ENCODE measurements at places on chromosomes 6 and 20. TPM values are rescaled to one million over a fixed set of nuclear protein-coding genes. Genes with fewer than 3 reads are reported as not detected.

DNA sequence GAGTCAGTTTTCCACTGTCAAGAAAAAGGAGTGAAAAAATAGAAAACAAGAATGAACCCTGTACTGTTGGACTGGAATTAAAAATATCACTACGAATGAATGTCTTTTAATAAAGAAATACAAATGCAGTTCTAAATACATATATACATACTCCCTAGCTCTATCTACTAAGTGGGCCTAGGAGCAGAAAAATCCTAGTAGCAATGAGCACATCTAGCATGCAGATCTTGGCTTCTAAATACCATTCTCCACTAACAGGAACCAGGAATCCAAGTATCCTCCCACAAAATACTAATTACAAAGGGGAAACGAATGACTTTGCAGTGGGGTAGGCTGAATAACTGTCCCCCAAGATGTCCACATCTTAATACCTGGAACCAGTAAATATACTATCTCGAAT lies 25.4 kb downstream of the SEC63 start:
- no peak overlapping the region for H3K4me3 ChIP-seq
- no peak overlapping the region for H3K27ac ChIP-seq

DNA sequence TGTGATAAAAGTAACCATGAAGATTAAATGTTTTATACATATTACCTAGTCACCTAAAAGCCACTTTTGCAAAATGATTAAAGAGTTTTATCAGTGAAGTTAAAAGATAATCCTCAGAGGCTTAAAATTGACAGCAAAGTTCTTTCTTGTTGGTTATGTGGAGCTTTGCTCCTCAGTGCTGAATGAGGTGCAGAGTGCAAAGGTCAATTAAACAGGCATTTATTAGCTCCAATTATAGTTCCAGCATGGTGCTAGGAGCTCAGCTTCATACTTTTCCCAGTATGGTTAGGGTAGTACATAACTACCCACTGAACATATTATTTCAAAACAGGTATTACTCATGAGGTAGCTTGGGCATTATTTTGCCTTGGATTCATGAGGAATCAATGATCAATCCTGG lies 414.0 kb upstream of the RUNX2 start:
- no peaks in the 10 kb centered on the region for H3K4me1 ChIP-seq
- no peaks in the 10 kb centered on the region for H3K27me3 ChIP-seq
- no peak overlapping the region for H3K27ac ChIP-seq
- no peak for DNase-seq
- no peak overlapping the region for H3K4me3 ChIP-seq
- H3K36me3 ChIP-seq: no peaks in the 10 kb centered on the region

DNA sequence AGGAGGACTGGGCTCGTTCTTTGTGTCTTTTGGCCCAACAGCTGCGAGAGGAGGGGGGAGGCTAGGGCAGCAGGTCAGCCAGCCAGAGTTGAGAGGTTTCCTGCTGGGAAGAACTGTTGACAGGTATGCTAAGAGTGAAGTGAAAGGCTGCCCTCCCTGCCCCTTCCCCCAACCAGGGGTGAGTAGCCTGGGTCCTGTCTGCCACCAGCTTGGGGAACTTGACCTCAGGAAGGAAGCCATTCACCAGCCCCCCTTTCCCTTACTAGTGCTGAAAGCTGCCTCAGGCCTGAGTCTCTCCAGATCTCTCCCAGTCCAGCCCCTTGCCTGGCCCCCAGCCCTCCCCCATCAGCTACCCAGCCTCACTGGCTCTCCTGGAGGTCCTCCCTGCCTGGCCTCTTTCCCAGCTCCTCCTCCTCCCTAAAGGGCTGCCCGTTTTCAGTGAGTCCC lies 20.7 kb upstream of the ZNF76 start:
- H3K4me1 ChIP-seq: peaks cover 54% of the 10 kb centered on the region
- peaks cover 17% of the 10 kb centered on the region for H3K36me3 ChIP-seq
- H3K27ac ChIP-seq: no peak overlapping the region
- H3K27me3 ChIP-seq: peaks cover 68% of the 10 kb centered on the region

- peak; percentile 86 for DNase-seq
- no peak overlapping the region for H3K27ac ChIP-seq
- H3K4me1 ChIP-seq: peaks cover 49% of the 10 kb centered on the region
These were observed 231.8 kb downstream of the BCKDHB start for GRCh38 chr6:80338201-80338836.

The CAP2 gene
- 7.2 TPM for total RNA-seq

GRCh38 chr20:53938739-53939138 lies 131.7 kb downstream of the BCAS1 start:
- no peaks in the 10 kb centered on the region for H3K27me3 ChIP-seq
- H3K27ac ChIP-seq: no peak overlapping the region
- H3K36me3 ChIP-seq: no peaks in the 10 kb centered on the region

DNA sequence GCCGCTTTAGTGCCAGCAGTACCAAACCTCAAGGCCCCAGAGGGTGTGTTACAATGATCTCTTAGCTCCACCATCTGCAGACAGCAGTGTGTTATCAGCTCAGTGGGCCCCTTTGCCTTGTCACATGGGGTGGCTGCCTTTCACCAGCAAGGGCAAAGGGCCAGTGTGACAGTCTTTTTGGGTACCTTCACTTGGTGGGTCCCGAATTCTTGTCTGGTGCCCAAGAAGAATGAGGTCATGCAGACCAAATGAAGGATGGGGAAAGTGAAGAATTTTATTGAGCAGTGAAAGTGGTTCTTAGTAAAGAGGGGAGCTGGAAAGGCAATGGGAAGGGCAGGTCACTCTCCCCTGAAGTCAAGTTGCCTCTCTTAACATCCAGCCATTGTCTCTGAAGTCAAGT lies 2.9 kb upstream of the SMIM28 start:
- peaks cover 39% of the 10 kb centered on the region for H3K4me1 ChIP-seq
- no peak overlapping the region for H3K4me3 ChIP-seq
- H3K36me3 ChIP-seq: no peaks in the 10 kb centered on the region
- no peaks in the 10 kb centered on the region for H3K27me3 ChIP-seq
- H3K27ac ChIP-seq: no peak overlapping the region

DNA sequence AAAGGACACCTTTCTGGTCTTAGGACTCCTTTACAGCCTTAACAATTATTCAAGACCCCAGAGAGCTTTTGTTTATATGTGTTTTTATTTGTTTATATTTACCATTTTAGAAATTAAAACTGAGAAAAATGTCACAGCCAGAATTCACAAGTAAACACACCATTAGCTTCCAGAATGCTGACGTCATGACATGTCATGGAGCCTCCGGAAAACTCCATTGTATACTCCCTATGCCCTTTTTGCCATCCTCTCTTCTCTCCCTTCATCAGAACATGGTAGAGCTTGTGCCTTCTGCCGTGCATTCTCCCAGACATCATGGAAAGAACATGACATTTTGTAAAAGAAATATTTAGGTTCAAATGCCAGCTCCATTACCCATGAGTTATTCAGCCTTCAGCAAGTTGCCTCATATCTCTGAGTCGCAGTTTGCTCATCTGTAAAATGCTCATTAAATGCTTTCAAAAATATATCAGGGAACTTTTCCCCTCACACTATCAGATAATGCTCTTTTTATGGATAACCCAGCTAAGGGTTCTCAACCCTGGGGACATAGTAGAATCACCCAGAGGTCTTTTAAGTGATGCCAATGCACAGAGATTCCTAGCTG lies 27.8 kb downstream of the TNFAIP3 start:
- no peaks in the 10 kb centered on the region for H3K4me1 ChIP-seq
- peaks cover 2% of the 10 kb centered on the region for H3K36me3 ChIP-seq
- no peak for DNase-seq
- no peak overlapping the region for H3K27ac ChIP-seq
- H3K27me3 ChIP-seq: no peaks in the 10 kb centered on the region

GRCh38 chr6:42771741-42772100 lies 10.1 kb upstream of the BICRAL start:
- no peak for DNase-seq
- no peaks in the 10 kb centered on the region for H3K27me3 ChIP-seq
- no peaks in the 10 kb centered on the region for H3K36me3 ChIP-seq
- peak overlapping the region; percentile 66 for H3K4me3 ChIP-seq
- peak overlapping the region; percentile 77 for H3K27ac ChIP-seq

DNA sequence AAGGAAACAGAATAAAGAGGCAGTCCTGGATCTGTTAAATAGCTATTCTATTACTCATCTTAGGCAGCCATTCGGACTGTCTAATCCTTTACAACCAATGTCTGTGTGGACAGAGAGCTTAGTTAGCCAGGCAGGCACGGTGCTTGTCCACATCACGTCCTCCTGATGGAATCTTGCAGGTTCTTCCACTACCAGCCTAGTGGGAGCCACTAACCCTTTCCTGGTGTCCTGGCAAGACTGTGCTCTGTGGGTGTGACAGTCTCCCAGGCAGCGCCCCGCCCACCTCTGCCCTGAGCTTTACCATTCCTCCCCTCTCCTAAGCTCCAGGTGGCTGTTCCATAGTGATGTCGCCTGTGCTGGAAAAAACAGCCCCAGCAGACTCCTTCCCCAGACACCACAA lies 78.3 kb upstream of the CLDN20 start:
- no peaks in the 10 kb centered on the region for H3K27me3 ChIP-seq
- H3K36me3 ChIP-seq: 0 out of 2 replicates have a peak, but pooled peaks cover 3% of the 10 kb centered on the region
- peak; percentile 60 for DNase-seq
- peak overlapping the region; percentile 36 for H3K4me3 ChIP-seq
- H3K4me1 ChIP-seq: peaks cover 33% of the 10 kb centered on the region
- peak overlapping the region; percentile 90 for H3K27ac ChIP-seq

GRCh38 chr6:10759884-10760329 lies 12.3 kb downstream of the TMEM14B start:
- DNase-seq: no peak
- peaks cover 43% of the 10 kb centered on the region for H3K36me3 ChIP-seq
- 0 out of 2 replicates have a peak overlapping the region, but pooled peaks have one; percentile 15 for H3K27ac ChIP-seq

DNA sequence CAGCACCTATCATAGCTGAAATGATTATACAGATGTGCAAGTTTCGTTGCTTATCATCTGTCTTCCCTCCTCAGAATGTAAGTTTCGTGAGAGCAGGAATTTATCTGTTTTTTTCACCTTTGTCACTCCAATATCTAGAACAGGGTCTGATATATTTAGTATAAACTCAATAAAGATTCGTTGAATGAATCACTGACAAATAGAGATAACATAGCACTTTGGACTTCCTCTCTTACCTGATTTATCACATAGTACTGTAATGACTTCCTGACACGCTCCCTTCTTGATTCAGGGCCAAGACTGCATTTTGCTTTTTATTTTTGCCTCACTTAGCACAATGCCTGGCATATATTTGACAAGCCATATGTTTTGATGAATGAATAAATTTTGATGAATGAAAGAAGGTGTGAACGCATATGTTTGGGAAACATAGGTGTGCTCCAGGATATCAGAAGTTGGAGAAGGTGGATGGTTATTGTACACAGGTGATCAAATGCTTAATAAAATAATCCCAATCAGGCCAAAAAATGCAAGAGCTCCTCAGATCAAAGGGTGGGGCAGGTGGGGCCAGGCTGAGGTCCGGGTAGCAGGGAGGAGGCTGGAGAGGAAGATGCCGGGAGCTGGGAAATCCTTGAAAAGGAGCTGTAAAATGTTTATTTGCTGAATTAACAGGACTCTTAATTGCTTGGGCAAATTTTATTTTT lies 33.0 kb downstream of the PIM1 start:
- H3K4me3 ChIP-seq: no peak overlapping the region
- H3K27ac ChIP-seq: no peak overlapping the region
- no peaks in the 10 kb centered on the region for H3K4me1 ChIP-seq
- DNase-seq: no peak
- H3K27me3 ChIP-seq: no peaks in the 10 kb centered on the region
- no peaks in the 10 kb centered on the region for H3K36me3 ChIP-seq

The FOXS1 gene
- total RNA-seq: not detected

DNA sequence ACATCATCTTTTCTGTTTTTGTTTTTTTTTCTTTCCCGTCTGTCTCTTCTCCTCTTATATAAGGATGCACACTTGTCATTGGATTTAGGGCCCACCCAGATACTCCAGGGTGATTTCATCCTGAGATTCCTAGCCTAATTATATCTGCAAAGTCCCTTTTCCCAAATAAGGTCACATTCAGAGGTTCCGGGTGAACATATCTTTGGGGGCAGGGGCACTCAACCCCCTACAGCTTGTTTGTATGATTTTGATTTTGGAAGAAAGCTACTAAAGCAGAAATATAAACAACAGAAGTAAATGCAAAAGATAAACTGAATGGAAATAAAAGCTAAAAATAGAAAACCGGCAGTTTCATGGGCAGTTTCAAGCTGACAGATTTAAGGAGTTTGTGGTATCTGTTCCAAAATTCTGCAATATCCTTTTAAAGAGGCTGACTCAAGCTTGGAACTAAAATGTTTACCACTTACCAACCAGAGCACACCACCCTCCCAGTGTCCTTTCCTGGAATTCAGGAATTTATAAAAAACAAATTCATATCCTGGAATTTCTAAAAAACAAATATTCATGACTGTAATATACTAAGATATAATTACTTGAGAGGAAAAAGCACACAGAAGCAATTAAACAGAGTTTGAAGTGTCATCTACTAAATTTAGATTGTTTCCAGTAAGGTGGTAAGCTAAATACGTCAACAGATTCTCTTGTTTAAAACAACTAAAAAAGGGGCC lies 100.0 kb upstream of the CARMIL1 start:
- no peak overlapping the region for H3K4me3 ChIP-seq
- no peaks in the 10 kb centered on the region for H3K4me1 ChIP-seq
- no peaks in the 10 kb centered on the region for H3K36me3 ChIP-seq
- no peaks in the 10 kb centered on the region for H3K27me3 ChIP-seq

The EYS gene
- 0.18 TPM for total RNA-seq

- H3K4me1 ChIP-seq: peaks cover 13% of the 10 kb centered on the region
- no peak for DNase-seq
- 0 out of 2 replicates have a peak, but pooled peaks cover 3% of the 10 kb centered on the region for H3K36me3 ChIP-seq
- no peak overlapping the region for H3K4me3 ChIP-seq
These were observed 170.9 kb downstream of the PHF3 start for GRCh38 chr6:63806573-63806913.

DNA sequence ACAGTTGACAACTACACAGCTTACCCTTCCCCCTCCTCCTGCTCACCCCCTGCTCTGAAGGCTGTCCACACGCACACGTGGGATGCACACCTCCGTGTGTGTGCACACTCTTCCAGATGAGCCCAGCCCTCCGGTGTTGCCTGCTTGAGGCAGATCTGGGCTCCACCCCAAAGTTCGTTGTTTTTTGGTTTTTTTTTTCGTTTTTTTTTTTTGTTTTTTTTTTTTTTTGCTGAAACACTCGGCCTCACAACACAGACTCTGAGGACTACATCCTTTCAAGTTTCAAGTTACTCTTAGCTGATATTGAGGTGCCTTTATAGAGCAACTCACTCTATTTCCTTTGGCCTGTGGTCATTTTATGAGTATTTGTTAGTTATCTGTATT lies 88.2 kb downstream of the RREB1 start:
- peaks cover 23% of the 10 kb centered on the region for H3K4me1 ChIP-seq
- H3K27me3 ChIP-seq: no peaks in the 10 kb centered on the region
- no peak overlapping the region for H3K4me3 ChIP-seq
- peaks cover 16% of the 10 kb centered on the region for H3K36me3 ChIP-seq

DNA sequence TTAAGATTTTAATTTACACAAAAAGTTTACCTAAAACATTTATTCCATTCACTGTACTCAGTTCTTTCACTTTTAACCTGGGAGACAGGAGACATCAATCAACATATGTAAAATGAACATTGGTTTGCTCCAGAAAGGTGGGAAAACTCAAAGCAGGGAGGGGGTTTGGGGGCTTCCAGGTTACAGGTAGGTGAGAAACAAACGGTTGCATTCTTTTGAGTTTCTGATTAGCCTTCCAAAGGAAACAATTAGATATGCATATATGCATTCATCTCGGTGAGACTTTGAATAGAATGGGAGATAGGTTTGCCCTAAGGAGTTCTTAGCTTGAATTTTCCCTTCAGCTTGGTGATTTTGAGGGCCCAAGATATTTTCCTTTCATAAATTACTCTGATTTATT lies 38.2 kb upstream of the HDAC2 start:
- H3K4me1 ChIP-seq: peaks cover 50% of the 10 kb centered on the region
- no peaks in the 10 kb centered on the region for H3K27me3 ChIP-seq
- H3K27ac ChIP-seq: peak overlapping the region; percentile 29
- H3K36me3 ChIP-seq: peaks cover 6% of the 10 kb centered on the region
- DNase-seq: no peak
- no peak overlapping the region for H3K4me3 ChIP-seq

Data from WTC11 (cell line).